ENCODE measurements at places on chromosomes 1 and 21.

DNA sequence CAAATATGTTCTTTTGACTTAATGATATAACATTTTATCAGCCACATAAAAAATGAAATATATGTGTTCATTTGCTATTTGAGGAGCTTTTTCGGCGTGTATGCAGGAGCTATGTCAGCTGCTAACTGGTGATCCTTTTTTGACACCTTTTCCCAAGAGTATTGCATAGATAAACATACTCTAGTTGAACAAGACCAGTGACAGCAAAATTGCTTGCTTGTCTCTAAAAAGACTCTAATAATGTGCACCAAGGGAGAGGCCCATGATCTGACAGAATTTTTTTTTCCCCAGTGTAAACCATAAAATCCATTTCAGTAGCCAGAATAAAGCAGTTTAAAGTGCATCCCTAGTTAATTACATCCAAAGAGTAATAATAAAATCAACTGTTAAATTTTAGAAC is 103.6 kb upstream of the BARHL2 start:
- H3K4me1 ChIP-seq = no peaks in the 10 kb centered on the region
- H3K27me3 ChIP-seq = no peaks in the 10 kb centered on the region
- no peak overlapping the region for H3K27ac ChIP-seq
- no peak overlapping the region for H3K4me3 ChIP-seq

DNA sequence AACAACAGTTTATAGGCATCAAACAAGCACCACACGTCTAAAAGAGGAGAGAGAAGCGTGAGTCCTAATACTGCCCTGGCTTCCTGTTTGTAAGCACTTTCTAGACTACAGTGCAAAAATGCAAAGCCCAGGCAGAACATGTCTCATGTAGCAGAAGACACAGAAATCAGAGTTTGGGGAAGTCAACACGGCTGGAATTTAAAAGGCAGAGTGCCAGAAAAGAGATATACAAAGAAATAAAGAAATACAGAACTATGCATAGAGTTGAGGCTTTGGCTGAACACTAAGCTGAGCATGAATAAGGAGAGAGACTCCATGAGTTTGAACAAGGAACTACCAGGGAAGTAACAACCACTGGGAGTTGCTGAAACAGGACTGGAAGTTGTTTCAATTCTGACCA is 566.6 kb upstream of the NR5A2 start:
- no peaks in the 10 kb centered on the region for H3K36me3 ChIP-seq
- H3K27me3 ChIP-seq = no peaks in the 10 kb centered on the region
- H3K4me3 ChIP-seq = no peak overlapping the region
- no peak overlapping the region for H3K27ac ChIP-seq
- no peak for DNase-seq

DNA sequence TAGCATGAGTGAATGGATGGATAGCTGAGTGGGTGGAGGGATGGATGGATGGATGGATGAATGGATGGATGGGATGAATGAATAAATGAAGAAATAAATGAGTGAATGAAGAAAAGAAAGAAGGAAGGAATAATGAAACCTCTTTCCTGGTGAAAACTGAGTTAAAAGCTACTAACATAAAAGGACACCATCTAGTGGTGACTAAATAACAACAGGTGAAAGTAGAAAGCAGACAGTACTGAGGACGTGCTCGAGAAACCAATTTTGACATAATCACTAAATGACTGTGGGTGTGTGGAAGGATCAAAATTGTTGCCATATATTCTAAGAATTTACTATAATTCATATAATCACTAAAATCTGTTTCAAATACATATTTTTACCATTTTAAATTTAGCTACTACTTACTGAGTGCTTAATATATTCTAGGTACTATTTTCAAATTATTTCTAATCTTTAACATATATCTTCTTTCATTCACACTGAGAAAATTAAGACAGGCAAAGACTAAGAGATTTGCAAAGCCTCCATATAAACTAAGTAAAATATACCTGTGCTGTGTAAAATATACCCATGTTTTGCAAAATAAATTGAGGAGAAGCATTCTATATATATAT is 522.9 kb downstream of the LRRIQ3 start:
- no peak overlapping the region for H3K27ac ChIP-seq
- H3K36me3 ChIP-seq = no peaks in the 10 kb centered on the region
- no peaks in the 10 kb centered on the region for H3K27me3 ChIP-seq
- no peak overlapping the region for H3K4me3 ChIP-seq

DNA sequence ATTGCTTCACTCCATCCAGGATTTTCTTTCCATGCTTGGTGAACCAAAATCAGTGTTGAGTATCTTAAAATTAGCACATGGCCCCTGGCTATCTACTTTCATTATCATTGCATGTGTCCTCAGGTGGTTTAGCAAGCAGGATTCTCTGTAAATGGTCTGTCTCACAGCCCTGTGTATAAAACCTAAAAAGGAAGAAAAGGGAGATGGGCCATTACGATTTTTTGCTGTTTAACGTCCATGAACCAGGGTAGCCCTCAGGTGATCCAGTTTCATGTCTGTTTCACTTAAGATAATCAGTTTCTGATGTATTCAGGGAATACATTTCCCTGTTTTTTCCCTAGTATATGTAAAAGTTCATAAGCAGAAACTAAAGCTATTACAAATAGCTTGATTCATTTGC is 238.2 kb downstream of the NFIA start:
- no peak overlapping the region for H3K4me3 ChIP-seq
- H3K27ac ChIP-seq = no peak overlapping the region
- H3K27me3 ChIP-seq = no peaks in the 10 kb centered on the region
- peaks cover 2% of the 10 kb centered on the region for H3K4me1 ChIP-seq

DNA sequence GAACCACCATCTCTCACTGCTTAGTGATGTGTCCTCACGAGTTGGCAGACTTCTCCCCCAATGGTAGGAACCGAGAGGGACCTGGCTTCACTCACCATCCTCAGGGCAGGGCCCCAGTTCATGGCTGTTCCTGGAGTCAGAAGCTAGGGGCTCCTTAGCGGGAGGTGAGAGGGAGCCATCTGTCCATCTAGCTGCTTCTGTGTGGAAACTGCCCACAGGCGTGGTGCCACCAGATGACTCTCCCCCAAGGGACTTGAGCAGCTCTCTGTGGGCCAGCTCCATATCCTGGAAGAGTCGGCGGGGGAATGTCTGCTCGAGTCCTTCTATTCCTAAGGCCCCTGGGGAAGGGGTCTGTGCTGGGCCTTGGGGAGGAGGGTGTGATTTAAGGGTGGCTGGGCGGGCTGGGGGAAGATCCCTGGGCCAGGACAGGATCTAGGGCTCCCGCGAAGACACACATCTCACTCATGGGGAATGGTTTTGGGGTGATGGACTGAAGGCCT is 16.3 kb downstream of the LRRC71 start:
- H3K27ac ChIP-seq = no peak overlapping the region
- DNase-seq = no peak
- peaks cover 62% of the 10 kb centered on the region for H3K36me3 ChIP-seq
- H3K4me1 ChIP-seq = no peaks in the 10 kb centered on the region
- no peaks in the 10 kb centered on the region for H3K27me3 ChIP-seq

DNA sequence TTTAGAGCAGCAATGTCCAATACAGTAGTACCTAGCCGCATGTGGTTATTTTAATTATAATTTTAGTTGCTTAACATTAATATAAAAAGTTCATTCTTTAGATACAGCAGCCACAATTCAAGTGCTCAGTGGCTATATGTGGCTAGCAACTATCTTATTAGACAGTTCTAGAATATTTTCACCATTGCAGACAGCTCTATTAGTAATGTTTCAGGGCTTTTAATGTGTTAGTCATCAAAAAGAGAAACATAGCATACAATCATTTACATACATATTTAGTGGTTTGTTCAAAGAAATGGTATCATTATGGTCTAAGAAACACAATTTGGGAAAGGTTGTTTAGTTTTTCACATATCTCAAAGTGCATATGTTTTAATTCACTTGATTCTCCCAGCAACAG is 66.6 kb upstream of the DYNLT5 start:
- no peak overlapping the region for H3K27ac ChIP-seq
- H3K27me3 ChIP-seq = no peaks in the 10 kb centered on the region
- H3K36me3 ChIP-seq = no peaks in the 10 kb centered on the region
- H3K4me3 ChIP-seq = no peak overlapping the region
- DNase-seq = no peak

GRCh38 chr1:158728510-158729225 is 8.1 kb upstream of the OR6K3 start:
- H3K27me3 ChIP-seq = no peaks in the 10 kb centered on the region
- no peaks in the 10 kb centered on the region for H3K4me1 ChIP-seq
- no peaks in the 10 kb centered on the region for H3K36me3 ChIP-seq
- no peak overlapping the region for H3K27ac ChIP-seq
- H3K4me3 ChIP-seq = no peak overlapping the region

- no peak overlapping the region for H3K27ac ChIP-seq
- no peaks in the 10 kb centered on the region for H3K27me3 ChIP-seq
- no peak overlapping the region for H3K4me3 ChIP-seq
- no peaks in the 10 kb centered on the region for H3K4me1 ChIP-seq
These were observed 193.9 kb downstream of the FMN2 start for GRCh38 chr1:240285540-240285939.

GRCh38 chr21:27645285-27645684 is 678.4 kb upstream of the ADAMTS5 start:
- H3K4me3 ChIP-seq = no peak overlapping the region
- H3K36me3 ChIP-seq = no peaks in the 10 kb centered on the region
- DNase-seq = no peak
- H3K27me3 ChIP-seq = no peaks in the 10 kb centered on the region
- H3K4me1 ChIP-seq = no peaks in the 10 kb centered on the region

- H3K4me3 ChIP-seq = no peak overlapping the region
- H3K36me3 ChIP-seq = no peaks in the 10 kb centered on the region
- DNase-seq = peak; percentile 85
- peaks cover 21% of the 10 kb centered on the region for H3K4me1 ChIP-seq
- H3K27ac ChIP-seq = peak overlapping the region; percentile 75
These were observed 80.9 kb downstream of the ATP1A1 start for GRCh38 chr1:116453906-116454305.

GRCh38 chr1:41728403-41729202 is 190.1 kb downstream of the HIVEP3 start:
- H3K27me3 ChIP-seq = no peaks in the 10 kb centered on the region
- DNase-seq = peak; percentile 19
- no peak overlapping the region for H3K4me3 ChIP-seq
- H3K36me3 ChIP-seq = no peaks in the 10 kb centered on the region
- no peaks in the 10 kb centered on the region for H3K4me1 ChIP-seq

DNA sequence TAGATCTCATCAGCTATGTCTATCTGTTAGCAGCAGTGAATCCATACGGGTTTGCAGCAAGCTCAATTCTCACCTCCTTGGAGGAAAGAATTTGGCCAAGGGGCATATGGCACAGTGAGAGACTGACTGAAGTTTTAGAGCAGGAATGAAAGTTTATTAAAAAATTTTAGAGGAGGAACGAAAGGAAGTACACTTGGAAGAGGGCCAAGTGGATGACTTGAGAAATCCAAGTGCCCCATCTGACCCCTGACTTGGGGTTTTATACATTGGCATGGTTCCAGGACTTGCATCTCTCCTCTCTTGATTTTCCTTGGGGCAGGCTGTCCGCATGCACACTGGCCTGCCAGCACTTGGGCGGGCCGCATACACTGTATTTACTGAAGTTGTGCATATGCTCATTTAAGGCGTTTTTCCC is 9.2 kb upstream of the OSBPL9 start:
- DNase-seq = peak; percentile 94
- H3K36me3 ChIP-seq = no peaks in the 10 kb centered on the region
- H3K27me3 ChIP-seq = no peaks in the 10 kb centered on the region
- no peaks in the 10 kb centered on the region for H3K4me1 ChIP-seq

GRCh38 chr1:95017775-95018174 is 55.0 kb downstream of the ALG14 start:
- no peaks in the 10 kb centered on the region for H3K4me1 ChIP-seq
- H3K27ac ChIP-seq = no peak overlapping the region
- no peak for DNase-seq
- no peak overlapping the region for H3K4me3 ChIP-seq

DNA sequence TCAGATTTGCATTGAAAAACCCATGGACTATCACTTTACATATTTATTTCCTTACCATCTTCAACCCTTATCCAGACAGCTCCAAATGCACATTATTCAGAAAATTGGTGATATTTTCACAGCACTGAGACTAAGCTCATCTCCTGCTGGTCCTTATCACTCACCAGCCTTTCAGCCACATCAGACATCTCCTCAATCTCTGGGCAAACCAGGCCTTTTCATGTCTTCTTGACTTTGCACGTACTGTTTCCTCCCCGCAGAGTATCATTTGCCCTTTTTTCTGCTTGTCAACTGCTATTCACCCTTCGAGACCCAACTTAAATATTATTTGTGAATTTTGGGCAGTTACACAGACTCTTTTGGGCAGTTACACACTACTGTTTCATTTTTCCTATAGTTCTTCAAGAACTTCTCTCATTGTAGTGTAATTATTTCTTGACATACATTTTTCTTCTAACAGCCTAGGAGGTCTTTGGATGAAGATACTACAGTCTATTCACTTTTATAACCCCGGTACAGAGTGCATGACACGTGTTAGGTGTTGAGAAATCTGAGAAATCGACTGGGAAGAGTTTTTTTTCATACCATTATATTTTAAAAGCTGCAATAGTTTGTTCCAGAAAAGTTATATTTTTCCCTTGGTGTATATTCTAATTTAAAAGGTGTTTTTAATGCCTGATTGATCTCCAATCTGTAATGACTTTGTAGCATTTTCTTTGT is 98.0 kb downstream of the FGGY start:
- no peaks in the 10 kb centered on the region for H3K27me3 ChIP-seq
- H3K27ac ChIP-seq = no peak overlapping the region
- peaks cover 9% of the 10 kb centered on the region for H3K4me1 ChIP-seq
- DNase-seq = no peak
- H3K36me3 ChIP-seq = no peaks in the 10 kb centered on the region

GRCh38 chr1:156356875-156357534 is 12.0 kb upstream of the RHBG start:
- H3K27me3 ChIP-seq = no peaks in the 10 kb centered on the region
- DNase-seq = peak; percentile 67
- no peak overlapping the region for H3K27ac ChIP-seq
- H3K4me3 ChIP-seq = no peak overlapping the region
- peaks cover 2% of the 10 kb centered on the region for H3K4me1 ChIP-seq

GRCh38 chr1:54502342-54502741 is 45.7 kb upstream of the ACOT11 start:
- no peaks in the 10 kb centered on the region for H3K36me3 ChIP-seq
- H3K4me1 ChIP-seq = peaks cover 46% of the 10 kb centered on the region
- H3K27ac ChIP-seq = peak overlapping the region; percentile 92
- no peak for DNase-seq
- no peak overlapping the region for H3K4me3 ChIP-seq
